ENCODE measurements at places on chromosomes 7 and 10.

- no peak for DNase-seq
These were observed 279.3 kb upstream of the SORCS1 start for GRCh38 chr10:107443813-107444212.

DNA sequence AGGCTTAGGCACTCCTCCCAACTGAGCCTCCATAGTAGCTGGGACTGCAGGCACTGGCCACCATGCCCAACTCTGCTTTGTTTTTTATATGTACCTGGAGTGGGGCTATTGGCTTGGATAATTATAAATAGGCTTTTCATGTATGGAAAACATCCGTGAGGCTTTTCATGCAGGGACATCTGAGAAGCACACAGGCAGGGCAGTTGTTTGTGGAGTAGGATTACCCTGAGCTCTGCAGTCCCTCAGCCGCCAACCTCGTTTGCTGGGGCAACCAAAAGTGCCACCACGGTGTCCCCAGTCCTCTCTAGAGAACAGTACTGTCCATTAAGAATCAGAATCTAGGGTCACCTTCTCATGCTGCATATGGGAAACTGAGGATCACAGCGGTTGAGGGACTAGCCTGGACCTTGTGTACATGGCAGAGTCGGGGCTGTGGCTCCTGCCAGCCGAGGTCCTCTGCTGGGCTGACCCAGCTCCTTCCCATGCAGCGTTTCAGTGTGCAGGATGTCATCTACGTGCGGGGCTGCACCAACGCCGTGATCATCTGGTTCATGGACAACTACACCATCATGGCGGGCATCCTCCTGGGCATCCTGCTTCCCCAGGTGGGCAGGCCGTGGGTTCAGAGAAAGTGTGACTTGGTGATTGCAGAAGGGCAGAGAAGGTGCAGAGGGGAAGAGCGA lies 54.5 kb downstream of the TSPAN15 start:
- no peak for DNase-seq

DNA sequence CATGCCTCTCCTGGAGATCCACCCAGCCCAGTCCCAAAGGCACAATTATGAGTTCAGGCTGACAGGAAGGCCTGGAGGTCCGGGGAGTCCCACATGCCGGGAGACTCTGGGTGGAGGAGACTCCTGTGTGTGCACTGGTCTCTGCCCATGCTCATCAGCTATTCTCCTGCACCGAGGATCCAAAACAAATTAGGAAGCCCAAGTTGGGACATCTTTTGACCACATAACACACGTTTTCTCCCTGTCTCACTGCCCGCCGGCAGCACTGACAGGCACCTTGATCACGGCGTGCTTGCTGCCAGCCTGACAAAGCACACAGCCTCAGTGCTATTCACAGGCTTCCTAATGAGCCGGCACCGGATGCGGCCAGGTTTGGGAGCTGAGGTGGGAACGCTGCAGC lies 412.7 kb downstream of the PTPRN2 start:
- DNase-seq: no peak

DNA sequence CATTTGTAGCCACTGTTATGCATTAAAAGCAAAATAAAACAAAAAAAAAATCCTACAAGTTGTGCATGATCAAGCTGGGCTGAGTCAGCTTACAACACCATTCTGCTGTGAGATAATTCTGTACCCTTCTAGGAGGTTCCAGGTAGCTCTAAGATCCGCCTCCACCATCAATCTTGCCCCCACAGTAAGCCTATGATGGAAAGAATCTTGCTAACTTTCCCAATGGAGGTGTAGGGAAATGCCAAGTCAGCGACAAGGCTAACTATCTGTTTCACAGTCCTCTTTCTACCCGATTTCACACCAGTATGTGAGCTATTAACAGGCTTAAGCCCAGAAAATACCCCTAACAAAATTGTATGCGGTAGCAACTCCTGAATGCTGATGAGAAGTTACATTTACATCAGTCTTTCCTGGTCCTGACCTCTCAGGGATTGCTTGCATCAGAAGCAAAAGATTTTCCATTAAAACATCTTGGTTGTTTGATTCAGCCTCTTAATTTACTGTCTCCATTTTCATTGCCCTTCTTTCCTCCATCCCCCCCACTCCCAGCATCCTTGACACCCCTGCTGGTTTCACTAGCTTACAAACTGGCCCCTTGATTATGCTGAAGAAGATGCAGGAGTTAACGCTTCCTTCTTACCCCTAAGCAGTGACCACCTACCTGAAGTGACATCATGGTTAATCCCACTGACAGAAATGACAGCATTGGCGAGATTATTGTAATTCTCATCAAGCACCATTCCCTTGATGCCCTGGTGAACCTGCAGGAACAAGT lies 27.8 kb downstream of the CPN1 start:
- no peak for DNase-seq

DNA sequence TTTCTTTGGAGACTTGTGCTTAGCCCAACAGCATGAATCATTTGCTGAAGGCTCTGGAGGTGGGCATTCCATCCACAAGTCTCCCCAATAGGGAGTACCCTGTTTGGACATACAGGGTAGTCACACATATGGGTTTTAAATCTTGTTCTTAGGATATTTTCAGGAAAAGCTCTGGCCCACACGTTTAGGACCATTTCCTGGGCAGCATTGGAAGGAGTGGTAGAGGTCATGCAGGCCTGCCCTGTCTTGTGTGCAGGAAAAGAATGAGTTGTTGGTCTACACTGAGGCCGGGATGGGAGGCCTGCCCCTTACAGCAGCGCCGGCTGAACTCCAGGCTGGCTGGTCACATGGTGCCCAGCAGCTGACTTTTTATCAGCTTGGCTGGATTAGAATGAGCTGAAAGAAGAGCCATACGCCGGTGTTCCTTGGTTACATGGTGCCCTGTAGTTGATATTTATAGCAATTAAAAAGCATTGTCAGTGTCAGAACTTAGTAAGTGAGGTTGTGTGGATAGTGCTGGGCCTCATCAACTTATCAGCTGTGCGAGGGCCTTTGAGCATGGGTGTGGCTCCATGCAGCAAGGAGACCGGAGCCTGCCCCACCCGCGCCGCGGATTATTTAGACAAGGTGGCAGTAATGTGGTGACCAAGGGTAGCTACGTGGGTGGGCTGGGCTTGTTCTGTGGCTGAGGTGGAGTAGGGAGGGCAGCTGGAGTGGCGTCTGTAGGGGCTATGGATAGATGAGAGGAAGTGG lies 28.6 kb downstream of the OGDH start:
- no peak for DNase-seq

DNA sequence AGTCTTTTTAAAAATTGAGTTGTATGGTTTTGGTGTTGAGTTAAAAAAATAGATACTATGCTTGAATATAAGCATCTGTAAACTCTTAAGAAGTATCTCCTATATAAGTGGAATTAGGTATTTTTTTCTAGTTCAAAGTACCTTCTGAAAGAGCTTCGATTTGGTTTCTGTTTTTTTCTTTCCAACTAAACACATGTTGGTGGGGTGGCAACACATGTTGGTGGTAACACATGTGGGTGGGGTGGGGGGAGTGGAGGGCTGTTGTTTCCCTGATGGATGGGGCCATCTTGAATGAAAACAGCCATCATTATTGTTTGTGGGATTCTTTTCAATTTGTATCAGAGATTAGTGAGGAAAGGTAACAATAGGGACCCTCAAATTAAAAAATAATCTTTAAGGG lies 178.9 kb downstream of the STK31 start:
- no peak for DNase-seq

DNA sequence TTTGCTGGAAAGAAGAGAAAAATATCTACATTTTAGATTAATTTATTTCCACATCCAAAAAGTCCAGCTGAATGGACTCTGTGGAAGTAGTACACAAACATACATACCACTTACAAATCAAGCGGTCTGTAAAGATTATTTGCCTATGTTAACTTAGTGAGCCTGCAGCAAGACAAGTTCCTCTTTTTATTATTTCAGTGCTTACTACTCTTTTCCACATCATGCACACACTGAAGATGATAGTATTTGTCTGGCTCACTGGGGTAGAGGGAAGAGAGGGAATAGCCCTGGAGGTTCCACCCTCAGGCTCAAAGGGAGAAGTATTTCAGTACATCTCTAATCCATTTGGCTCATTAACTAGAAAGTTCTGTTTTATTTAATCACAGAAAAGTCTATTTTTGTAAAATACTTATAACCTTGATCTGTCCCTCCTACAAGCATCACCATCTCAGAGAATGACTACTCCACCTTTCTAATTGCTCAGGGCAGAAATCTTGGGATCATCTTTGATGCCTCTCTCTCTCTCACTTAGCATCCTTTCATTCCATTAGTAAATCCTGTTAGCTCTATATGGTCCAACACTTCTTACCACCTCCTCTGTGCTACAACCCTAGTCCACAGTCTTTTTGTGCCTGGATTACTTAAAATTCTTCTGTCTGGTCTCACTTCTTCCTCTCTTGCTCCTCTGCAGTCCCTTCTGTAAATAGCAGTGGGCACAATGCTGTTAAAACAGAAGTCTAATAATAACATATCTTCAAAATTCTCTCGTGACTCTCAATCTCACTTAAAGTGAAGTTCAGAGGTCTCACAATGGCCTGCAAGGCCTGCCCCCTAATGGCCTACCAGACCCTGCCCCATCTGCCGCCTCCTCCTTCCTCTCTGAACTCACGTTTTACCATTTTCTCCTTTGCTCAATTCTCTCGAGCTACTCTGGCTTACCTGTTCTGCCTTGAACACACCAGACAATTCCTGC lies 64.3 kb upstream of the CCDC6 start:
- no peak for DNase-seq

GRCh38 chr10:77949167-77949566 lies 22.6 kb upstream of the DLG5 start:
- no peak for DNase-seq

DNA sequence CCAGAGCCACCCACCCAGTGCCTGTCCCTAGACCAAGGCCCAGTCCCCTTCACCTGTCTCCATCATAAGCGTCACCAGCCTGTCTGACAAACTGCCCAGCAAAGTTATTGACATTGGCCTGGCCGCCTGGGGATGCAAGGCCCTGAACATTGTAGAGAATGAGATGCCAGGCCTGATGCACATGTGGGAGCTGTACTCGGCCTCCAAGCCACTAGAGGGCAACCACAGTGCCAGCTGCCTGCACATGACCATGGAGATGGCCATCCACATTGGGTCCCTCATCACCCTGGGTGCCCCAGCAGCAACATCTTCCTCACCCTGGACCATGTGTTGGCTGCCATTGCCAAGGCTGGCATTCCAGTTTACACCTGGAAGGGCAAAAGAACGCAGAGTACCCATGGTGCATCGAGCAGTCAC lies 63.7 kb upstream of the ANTXRL start:
- DNase-seq: no peak

GRCh38 chr7:76069238-76069638 lies 21.3 kb downstream of the MDH2 start:
- DNase-seq: no peak

GRCh38 chr7:50957431-50957830 lies 174.7 kb upstream of the GRB10 start:
- DNase-seq: no peak

DNA sequence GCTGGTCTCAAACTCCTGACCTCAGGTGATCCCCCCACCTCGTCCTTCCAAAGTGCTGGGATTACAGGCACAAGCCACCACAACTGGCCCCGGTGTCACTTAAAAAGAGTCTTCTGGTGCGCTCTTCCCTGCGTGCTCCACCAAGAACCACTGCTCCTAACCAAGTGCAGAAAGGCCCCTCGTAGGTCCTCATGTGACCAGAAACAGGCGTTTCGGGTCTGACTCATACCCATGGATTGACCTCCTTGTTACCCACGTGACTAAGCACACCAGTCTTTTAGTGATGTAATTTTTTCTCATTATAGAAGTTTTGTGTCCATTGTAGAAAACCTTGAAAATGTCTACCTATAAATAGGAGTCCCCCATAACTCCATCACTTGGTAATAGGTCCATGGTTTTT lies 13.9 kb downstream of the FKBP6 start:
- no peak for DNase-seq

- no peak for DNase-seq
These were observed 10.3 kb upstream of the PARD3 start for GRCh38 chr10:34825414-34825813.

All from NCI-H1417 (cell line).